ENCODE measurements at places on chromosomes 2 and 18.

DNA sequence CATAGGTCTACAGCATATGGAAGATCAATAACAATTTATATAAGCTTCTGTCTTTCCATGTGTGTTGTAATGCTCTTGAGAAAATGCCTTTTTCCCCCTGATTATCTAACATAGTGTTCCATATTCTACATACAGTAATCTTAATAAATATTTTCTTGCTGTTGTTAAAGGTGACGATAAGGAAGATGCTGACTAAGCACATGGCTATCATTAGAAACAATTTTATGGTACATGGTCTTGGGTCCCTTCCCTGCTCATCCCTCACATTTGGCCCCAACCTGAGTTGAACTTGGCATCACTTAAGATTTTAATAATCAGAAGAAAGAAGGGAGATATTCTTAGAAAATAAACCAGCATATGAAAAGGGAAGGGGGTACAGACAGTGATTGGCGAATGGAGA, 382.1 kb upstream of the CDH20 start:
- DNase-seq = no peak

DNA sequence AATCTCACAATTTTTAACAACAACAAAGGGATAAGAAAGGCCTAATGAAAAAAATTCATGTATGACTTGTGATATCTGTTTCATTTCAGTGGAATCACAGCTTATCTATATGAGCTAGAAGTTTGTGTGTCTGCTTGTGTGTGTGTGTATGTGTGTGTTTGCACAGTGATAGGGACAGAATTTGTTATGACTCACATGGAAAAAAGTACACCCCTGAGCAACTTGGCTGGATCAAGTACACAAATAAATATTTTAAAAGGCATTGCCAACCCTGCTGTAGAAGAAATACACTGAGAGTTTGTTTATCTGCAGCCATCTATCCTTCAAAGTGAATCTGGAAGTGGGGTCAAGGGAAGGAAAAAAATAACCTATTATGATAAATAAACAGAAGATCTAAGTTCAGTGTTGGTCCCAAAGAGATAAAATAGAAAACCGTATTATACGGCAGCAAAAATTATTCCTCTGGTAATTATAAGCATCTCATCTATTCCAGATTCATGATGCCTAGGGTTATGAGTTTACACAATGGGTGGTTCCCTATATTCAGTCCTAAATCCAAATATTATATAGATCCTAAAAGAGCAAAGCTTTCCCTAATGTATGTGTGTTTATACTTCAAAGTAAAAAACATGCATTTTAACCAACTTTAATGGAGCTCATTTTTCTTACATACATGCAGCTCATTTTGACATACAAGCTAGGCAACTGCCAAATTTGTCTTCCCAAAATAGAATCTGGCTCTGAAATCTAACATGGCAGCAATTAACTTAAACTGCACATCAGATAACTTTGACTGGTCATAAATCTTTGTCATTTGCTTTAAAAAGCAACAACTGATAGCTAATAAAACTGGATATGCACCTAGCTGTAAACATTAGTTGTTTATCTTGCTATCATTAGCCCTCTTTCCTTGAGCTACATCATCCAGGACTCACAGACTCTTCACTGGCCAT, 420.6 kb downstream of the IRS1 start:
- DNase-seq = no peak

GRCh38 chr2:240831594-240832204, 11.7 kb upstream of the KIF1A start:
- DNase-seq = no peak

DNA sequence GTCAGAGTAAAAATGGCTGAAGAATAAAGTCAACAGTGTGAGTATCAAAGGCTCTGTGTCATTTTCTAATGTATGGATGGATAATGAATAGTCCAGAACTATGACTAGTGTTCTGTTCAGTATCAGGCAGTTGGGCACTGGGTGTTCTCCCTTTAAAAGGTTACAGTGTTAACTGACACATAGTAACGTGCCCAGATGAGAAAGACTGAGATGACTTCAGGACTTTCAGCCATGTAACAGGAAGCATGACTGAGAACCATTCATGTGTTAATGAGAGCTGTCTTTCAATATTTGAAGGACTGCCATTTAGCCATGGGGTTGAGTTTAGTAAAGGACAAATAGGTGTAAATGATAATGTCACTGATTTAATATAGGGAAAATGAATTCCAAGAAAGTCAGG, 187.1 kb downstream of the GULP1 start:
- no peak for DNase-seq
